ENCODE measurements at places on chromosomes 1 and 21. TPM values are rescaled to one million over a fixed set of nuclear protein-coding genes. Genes with fewer than 3 reads are reported as not detected.

- no peak for DNase-seq
These were observed 647 bp downstream of the TSEN15 start for GRCh38 chr1:184052194-184052559.

DNA sequence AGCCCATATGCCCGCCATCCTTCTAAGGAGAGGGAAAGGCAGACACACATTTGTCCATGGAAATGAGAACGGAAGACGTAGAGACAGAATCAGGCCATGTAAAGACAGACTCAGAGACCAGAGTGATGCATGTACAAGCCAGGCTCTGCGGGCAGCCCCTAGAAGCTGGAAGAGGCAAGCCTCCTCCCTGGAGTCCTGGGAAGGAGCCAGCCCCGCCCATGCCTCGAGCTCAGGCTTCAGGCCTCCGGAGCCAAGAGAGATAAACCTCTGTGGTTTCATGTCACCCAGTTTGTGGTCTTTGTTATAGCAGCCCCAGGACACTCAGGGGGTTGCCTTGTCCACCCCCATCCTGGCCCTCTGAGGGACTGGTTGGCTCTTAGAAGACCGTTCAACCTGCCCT, 11.6 kb downstream of the PDE9A start:
- no peak for DNase-seq

DNA sequence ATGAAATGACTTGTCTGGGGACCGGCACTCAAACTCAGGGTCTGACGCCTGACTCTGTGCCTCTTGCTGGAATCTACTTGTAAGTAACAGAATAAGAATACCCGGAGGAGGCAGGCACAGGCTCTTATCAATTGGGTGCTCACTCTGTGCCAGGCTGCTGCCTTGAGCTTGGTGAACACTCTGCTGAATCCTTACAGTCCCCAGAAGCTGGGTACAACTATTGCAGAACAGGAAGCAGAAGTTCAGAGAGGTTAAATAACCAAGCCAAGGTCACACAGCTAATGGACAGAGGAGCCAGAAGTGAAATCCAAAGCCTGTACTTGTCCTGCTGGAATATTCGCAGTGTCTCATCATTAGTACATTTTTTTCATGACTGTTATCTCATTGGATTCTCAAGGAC, 86.0 kb downstream of the EPHB2 start:
- DNase-seq, result no peak

DNA sequence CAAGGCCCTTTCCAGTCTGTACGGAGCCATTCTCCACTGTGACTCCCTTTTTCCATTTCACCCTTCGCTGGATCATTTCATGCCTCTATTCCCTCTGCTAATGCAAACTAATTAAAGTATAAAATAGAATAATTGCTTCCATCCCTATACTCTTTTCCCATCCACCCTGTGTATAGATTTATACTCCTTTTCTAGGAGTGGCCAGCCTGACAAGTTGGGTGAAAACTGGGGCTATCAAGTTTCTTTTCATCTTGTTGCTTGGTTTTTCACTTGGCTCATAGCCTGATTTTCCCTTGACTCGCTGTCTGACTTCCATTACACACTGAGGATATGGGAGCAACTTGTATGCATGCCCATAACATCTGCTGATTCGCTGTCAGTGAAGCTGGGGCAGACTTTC, 107.0 kb downstream of the PLXNA2 start:
- no peak for DNase-seq

GRCh38 chr1:201506092-201506491, 831 bp downstream of the CSRP1 start:
- DNase-seq, result no peak

OR1C1 gene
- total RNA-seq, result 0.02 TPM

SLC44A3 gene
- 3.4 TPM for total RNA-seq

IPP gene
- total RNA-seq, result 4.4 TPM

Data from NCI-H460 (cell line).